ENCODE measurements at places on chromosomes 12 and 14.

DNA sequence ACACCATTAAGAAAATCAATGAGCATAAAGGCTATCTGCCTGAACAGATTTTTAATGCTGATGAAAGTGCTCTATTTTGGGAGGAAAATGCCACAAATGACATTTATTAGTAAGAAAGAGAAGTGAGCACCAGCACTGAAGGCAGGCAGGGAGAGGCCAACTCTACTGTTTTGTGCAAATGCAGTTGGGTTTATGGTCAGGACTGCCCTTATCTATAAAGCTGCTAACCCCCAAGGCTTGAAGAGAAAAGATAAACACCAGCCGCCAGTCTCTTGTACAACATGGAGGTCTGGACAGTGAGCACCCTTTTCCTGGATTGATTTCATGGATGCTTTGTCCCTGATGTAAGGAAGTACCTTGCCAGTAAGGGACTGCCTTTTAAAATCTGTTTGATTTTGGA, 246.8 kb upstream of the SFSWAP start:
- DNase-seq, result no peak

- DNase-seq, result no peak
Measured at GRCh38 chr12:62716866-62717525, 218.0 kb downstream of the PPM1H start.

DNA sequence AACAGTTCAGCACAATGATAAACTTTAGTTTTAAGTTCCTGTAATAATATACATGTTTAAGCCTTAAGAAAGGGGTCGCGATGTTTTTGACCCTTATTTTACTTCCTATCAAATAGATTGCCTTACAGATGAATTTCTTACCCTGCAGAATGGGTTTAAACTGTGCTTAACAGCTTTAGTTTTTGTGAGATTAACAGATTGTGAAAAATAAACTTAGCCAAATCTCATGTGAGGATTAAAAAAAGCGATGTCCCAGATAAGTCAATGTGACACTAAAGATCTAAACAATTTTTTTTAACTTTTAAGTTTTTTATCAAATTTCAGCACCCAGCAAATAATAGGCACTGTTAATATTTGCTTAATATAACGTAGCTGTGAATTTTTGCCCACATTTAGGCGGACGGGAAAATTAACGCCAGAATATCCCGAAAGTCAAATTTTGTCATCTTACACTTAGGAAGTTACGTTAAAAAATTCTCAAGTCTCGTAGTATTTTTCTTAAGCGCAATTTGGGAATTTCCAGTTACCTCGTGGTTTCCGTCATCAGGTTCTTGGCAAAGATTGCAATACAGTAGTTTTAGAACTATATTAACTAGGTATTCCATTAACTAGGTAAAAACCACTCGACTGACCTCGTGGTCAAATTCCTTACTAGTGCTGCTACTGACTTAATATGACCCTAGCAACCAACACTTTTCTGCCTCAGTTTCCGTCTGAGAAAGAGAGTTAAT, 1.2 kb downstream of the HNRNPC start:
- DNase-seq, result no peak

- DNase-seq, result no peak
Measured at GRCh38 chr12:62396750-62397149, 69.9 kb upstream of the MON2 start.

DNA sequence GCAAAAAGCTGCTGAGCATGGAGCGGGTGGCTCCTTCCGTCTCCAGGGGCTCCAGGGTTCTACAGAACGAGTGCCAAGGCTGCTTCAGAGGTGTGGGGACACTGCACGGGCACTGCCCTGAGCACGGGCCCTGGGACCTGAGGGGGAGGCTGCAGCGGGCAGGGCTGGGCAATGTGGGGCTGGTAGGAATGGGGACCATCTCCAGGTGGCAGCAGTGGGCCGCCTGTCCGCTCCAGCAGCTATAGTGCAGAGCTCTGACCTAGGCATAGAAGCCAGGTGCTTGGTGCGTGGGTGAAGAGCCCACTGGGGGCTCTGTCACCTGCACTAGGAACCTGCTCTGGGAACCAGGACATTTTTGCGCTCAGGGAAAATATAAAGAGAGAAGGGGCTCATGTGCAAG, 22.3 kb downstream of the HDAC7 start:
- DNase-seq, result peak; percentile 90

GRCh38 chr12:2248901-2249381, 196.2 kb downstream of the CACNA1C start:
- peak; percentile 54 for DNase-seq

DNA sequence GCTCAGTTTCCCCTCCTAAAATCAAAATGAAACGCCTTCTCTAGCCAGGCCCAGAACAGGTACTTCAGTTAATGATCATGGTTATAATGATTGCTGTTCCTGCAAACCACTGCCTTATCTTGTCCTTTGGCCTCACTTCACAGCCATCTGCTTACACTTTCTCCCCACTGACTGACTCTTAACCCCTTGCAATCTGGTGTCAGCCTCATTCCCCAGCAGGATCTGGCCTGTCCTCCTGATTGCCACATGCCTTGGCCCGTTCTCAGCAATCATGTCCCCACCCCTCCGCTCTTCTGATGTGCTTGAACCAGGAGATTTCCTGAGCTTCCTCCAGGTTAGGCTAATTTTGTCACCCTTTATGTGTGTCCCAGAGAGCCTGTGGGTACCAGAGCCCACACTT, 64.5 kb downstream of the KCNA1 start:
- no peak for DNase-seq

DNA sequence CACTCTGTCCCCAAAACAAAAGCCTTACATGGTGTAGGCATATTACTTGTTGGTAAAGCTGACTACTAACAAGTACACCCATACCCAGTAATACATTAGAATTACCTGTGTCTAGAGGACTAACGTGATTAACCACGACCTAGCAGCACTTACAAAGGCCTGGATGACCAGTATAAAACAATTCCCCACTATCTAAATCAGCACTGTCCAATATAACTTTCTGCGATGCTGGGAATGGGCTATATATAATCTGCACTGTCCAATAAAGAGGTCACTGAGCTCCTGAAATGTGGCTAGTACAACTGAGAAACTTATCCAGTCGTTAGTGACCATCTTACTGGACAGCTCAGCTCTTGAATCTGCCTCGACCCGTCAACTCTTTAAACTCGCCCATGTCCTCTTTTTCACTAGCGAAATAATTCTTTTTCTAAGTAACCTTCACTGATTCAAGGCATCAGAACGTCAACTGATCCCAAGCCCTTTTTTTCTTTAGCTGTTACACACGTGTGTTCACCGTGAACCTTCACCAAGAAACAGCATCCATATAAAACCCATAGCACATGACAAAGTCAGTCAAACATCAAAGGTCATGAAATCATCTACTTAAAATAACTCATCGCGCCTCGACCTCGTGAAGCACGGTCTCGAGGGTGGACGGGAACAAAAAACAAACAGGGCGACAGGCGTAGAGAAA, 905 bp upstream of the CIPC start:
- DNase-seq, result no peak

DNA sequence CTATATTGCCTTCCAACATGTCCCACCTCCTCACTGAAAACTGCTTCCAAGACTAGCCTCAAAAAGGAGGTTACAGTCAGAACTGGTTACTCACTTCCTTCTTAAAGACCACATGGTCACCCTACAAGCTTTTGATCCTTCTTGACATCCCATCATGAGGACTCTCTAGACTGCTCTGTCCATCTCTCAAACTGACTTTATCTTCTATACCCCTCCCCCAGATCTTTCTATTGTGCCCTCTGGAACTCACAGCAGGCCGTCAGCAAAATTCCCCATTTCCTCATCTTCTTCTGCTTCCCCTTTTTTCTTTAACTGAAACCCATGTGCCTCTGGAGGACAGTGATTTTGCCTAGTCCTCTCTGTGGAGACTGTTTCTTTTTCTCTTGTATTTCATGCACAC, 18.1 kb upstream of the IGF1 start:
- DNase-seq, result no peak

DNA sequence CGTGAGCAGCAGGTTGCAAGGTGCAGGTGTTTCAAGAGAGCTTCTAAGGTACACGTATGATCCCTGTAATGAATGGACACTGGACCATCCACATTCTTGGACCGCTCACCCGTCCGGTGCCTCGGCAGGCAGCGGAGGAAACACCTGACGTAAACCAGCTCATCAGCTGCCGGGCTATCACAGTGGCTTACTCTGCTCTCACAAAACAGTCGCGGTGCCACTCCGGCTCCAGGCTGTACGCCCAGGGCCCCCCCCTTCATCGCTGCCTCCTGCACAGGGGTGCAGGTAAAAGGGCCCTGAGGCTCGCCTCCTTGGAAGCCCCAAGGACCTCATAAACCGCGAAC, 436 bp downstream of the VPS33A start:
- no peak for DNase-seq

DNA sequence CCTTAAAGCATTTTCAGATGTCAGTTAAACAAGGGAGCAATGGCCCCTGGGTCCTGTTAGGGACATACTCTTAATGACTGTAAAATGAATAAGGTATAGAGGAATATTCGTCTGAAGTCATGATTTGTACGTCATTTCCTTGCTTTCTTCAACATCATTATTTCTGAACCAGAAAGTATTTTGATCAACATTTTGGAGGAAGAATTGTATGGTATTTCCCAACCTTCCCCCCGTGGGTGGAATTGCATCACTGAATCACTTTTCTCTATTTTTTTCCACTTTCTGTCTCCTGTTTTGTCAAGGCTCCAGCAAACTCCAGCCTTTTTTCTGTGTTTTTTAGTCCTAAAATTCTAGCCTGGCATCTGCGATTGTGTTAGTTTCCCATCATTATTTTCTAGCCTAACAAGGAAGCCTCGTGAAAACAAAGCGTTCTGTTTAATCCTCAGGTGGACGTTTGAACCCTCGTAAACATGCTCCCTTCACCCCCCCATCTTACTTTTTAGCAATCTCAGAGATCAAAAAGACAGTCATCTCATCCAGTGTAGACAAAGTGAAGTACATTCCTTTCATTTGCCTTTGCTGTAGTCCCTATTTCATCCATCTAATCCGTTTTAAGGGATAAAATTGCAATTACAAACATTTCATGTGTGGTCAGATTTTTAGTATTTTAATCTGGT, 62.3 kb downstream of the ETV6 start:
- DNase-seq, result no peak

- no peak for DNase-seq
Measured at GRCh38 chr14:72686101-72686500, 207.8 kb downstream of the DPF3 start.

GRCh38 chr12:1920971-1921370, 2.5 kb upstream of the CACNA2D4 start:
- DNase-seq, result no peak

- DNase-seq, result no peak
Measured at GRCh38 chr14:28001002-28001401, 765.6 kb upstream of the FOXG1 start.

- peak; percentile 49 for DNase-seq
Measured at GRCh38 chr14:50396631-50397389, at the start of gene CDKL1. TSS of gene CDKL1 (minus strand) at chr14:50396881. CDS start at chr14:50395868, 1,013 bp downstream.

DNA sequence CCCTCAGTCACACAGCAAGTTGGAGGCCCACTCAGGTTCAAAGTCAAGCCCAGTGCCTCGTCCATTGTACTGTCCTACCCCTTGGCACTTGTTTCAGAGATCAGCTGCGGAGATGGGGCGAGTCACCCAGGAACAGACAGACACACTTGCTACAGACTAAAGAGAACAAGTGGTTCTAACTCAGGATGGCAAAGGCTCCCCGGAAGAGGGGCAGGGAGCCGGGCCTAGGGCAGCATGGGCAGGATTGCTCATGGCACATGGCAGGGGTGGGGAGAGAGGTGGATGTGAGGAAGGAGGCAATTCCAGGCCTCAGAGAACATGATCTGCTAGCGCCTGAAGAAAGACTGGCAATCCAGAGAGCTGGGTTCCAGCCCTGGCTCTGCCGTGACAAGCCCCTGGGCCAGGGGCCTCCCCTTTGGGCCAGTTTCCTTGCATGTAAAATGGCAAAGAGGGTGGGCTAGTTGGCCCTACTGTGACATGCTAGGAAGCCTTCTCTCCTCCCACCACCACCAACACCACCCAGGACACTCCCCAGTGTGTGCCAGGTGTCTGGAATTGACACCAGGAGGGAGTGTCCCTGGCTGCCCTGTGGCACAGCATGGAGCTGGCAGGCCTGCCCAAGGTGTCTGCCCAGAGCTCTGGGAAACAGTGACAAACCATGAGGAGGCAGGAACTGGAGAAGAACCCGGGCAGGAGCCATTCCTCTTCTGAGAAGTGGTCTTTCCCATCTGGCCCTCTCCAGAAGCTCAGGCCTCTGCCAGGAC, 24.0 kb upstream of the IRF2BPL start:
- no peak for DNase-seq

DNA sequence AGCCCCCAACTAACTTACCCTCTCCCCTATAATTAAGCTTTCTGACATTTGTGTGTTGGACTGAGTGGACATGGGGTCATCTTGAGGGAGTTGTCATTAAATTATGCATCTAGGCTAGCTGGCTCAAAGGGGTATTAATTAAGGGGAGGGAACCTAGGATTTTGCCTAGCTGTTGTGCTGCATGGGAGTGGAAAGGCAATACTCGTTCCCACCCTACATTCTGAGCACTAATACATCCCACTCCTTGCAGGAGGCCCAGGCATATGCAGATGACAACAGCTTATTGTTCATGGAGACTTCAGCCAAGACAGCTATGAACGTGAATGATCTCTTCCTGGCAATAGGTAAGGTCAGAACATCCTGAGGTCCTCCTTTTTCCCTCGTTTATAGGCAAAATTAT, 6.0 kb upstream of the SUOX start:
- no peak for DNase-seq

GRCh38 chr12:125092108-125092871, 27.1 kb downstream of the AACS start:
- no peak for DNase-seq

DNA sequence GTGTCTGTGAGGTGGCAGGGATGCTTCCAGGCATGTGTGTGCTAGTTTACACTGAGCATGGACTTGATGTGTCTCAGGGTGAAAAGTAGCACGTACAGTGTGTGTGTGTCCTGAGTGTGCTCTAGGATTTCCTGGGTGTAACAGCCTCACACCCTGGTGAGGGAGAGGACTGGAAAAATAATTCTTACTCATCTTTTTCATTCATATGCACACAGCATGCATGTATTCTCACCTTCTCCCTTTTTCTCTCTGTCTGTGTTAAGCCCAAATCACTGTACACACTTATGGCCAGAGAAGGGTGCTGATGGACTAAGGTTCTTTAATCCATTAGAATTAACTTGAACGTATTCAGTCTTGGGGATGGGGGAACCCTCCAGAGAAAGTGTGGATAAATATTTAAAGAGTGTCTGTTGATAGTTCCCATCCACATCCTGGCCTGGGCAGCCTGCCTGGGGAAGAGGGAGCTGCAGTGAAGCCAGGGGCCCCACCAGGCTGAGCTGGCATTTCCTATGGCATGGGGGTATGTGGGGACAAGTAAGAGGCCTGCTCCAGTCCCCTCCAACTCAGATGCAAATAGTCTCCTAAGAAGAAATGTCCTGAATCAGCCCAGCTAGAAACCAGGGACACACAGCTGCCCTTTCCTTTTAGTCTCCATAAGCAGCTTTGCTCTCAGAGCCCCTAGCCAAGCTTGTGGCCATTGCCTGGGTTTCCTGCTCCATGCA, 1.1 kb upstream of the HOXC8 start:
- no peak for DNase-seq

DNA sequence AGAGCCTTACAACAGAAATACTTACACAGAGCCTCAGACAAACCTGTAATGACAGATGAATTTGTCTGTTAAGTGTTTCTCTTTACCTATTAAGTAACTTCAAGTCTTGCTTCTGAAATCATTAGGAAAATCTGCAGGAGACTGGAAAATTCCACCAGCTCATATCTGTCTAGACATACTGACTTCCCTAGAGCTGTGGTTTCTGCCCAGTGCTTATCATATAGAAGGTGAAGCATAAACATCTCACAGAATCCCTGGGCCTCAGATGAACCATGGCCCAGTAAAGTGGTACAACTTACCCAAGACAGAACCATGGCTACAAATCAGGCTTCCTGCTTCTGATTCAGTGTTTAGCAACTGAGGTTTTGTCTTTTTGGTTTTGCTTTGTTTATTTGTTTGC, 91.6 kb downstream of the EGLN3 start:
- DNase-seq, result no peak

Data from GM12891 (cell line).